ENCODE measurements at places on chromosomes 1 and 21. TPM values are rescaled to one million over a fixed set of nuclear protein-coding genes. Genes with fewer than 3 reads are reported as not detected.

The ADAM30 gene
- not detected for total RNA-seq

The SGIP1 gene
- total RNA-seq: 4.4 TPM

The TGFB2 gene
- 0.67 TPM for total RNA-seq

The CALML6 gene
- total RNA-seq: 0.75 TPM

The FCGR3A gene
- not detected for total RNA-seq

The OR6F1 gene
- not detected for total RNA-seq

The KCNJ6 gene
- total RNA-seq: 0.33 TPM

The AMY1A gene
- not detected for total RNA-seq

The HPCAL4 gene
- not detected for total RNA-seq

The SLC22A15 gene
- 14.1 TPM for total RNA-seq

The FOXD3 gene
- 19.6 TPM for total RNA-seq

The ZNF691 gene
- total RNA-seq: 15.5 TPM

The UBE2G2 gene
- 84.8 TPM for total RNA-seq

The ADAMTSL4 gene
- total RNA-seq: 3.9 TPM

The GNAT2 gene
- total RNA-seq: not detected

The BARHL2 gene
- total RNA-seq: 0.18 TPM

The PLPP3 gene
- 34.0 TPM for total RNA-seq

The LRRC71 gene
- total RNA-seq: not detected

The TDRD10 gene
- not detected for total RNA-seq

Measured in endodermal cell (in vitro differentiated cells).